Heart right ventricle (tissue), 16 donors: ENCODE measurements at places on chromosomes 3 and 15. TPM values are rescaled to one million over a fixed set of nuclear protein-coding genes. Genes with fewer than 3 reads are reported as not detected.

The SKOR1 gene
- total RNA-seq, result 0.08 TPM

- H3K4me1 ChIP-seq, result peaks cover 19% of the 10 kb centered on the region
- no peak for DNase-seq
- H3K36me3 ChIP-seq, result no peaks in the 10 kb centered on the region
Observed at GRCh38 chr15:39629371-39629770, 48.5 kb downstream of the THBS1 start.

DNA sequence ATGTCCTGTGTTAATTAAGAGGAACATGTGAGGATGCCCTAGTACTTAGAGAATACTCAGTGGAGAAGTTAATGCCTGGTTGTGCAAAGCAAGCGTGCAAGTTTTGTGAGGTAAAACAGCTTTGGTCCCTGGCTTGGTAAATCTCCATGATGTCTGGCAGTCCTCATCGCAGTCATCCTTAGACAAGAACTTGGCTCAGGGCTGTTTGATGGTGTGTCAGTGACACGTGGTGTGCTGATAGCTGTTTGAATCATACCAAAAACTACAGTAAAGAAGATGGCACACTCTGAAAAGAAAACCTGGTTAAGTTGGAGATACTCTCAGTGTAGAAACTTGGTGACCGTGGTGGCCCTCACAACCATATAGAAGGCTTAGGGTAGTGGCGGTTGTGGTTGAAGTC lies 361.7 kb downstream of the FEZF2 start:
- H3K27me3 ChIP-seq, result no peaks in the 10 kb centered on the region
- H3K4me1 ChIP-seq, result no peaks in the 10 kb centered on the region
- no peak for DNase-seq
- peaks cover 9% of the 10 kb centered on the region for H3K36me3 ChIP-seq
- no peak overlapping the region for H3K4me3 ChIP-seq
- H3K27ac ChIP-seq, result no peak overlapping the region

The ANKRD34C gene
- 0.39 TPM for total RNA-seq

- no peak for DNase-seq
- H3K4me3 ChIP-seq, result no peak overlapping the region
- H3K36me3 ChIP-seq, result no peaks in the 10 kb centered on the region
- no peak overlapping the region for H3K27ac ChIP-seq
- H3K4me1 ChIP-seq, result no peaks in the 10 kb centered on the region
Observed at GRCh38 chr15:92499731-92500530, 106.2 kb downstream of the ST8SIA2 start.

DNA sequence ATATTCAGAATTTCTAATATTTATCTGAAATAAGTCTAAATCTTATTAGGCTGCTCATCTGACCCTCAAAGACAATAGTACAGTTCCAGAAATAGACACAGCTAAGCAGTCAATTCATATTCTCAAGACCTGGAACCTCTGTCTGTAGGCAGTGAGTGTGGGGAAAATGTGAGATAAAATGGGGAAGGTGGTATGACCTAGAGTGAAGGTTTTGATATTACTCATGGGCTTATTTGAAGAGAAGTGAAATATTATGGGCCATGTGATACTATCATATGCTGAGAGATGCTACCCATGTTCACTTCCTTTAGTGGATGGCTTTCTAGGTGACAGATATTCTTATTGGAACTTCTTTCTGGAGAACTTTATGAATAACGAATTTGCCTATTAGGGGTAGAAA lies 33.5 kb downstream of the TGFBR2 start:
- no peaks in the 10 kb centered on the region for H3K36me3 ChIP-seq
- H3K27ac ChIP-seq, result no peak overlapping the region
- DNase-seq, result no peak
- peaks cover 16% of the 10 kb centered on the region for H3K4me1 ChIP-seq
- H3K27me3 ChIP-seq, result no peaks in the 10 kb centered on the region

The GP5 gene
- 0.09 TPM for total RNA-seq

- no peak overlapping the region for H3K4me3 ChIP-seq
- H3K4me1 ChIP-seq, result peaks cover 3% of the 10 kb centered on the region
- DNase-seq, result no peak
Observed at GRCh38 chr3:167160781-167161180, 219.3 kb downstream of the ZBBX start.

- H3K4me1 ChIP-seq, result peaks cover 8% of the 10 kb centered on the region
- DNase-seq, result peak; percentile 30
- no peak overlapping the region for H3K4me3 ChIP-seq
- no peak overlapping the region for H3K27ac ChIP-seq
- no peaks in the 10 kb centered on the region for H3K36me3 ChIP-seq
Observed at GRCh38 chr15:94582368-94582767, 351.0 kb downstream of the MCTP2 start.

DNA sequence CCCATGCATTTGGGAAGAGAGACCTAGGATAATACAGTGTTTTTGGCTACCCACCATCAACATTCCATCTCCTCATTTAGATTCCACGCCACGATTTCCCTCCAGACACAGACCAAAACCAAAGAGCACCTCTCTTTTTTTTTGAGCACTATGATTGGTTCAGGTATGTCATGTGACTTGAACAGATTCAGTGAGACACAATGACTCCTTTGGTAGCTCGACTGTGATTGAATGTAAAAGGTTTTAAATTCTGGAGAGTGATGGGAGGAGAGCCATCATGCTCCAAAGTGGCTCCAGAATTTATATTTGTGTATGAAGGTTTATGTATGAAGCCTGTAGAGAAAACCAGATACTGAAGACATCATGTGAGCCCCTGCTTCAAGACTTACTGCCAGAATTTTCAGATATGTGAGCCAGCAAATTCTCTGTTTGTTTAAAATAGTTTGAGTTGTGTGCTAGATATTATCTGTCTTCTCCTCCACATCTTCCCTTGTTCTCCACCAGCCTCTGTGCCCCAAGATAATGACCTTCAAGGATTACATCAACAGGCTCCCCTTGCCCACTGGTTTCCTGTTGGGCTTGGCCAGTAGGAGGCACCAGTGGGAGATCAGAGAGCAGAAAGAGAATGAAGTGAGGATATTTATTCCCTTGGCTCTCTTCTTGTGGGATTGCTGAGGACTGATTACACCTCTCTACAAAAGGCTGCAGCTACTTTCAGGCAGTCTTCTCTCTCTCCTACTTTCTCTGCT lies 12.5 kb downstream of the MYD88 start:
- H3K27ac ChIP-seq, result no peak overlapping the region
- no peak for DNase-seq
- H3K36me3 ChIP-seq, result no peaks in the 10 kb centered on the region
- H3K4me1 ChIP-seq, result no peaks in the 10 kb centered on the region

- H3K27me3 ChIP-seq, result no peaks in the 10 kb centered on the region
- no peaks in the 10 kb centered on the region for H3K36me3 ChIP-seq
- peaks cover 69% of the 10 kb centered on the region for H3K4me1 ChIP-seq
- no peak overlapping the region for H3K4me3 ChIP-seq
Observed at GRCh38 chr3:172317984-172318383, 130.3 kb downstream of the GHSR start.

GRCh38 chr3:143496191-143496590 lies 352.1 kb downstream of the SLC9A9 start:
- no peaks in the 10 kb centered on the region for H3K27me3 ChIP-seq
- DNase-seq, result no peak
- no peaks in the 10 kb centered on the region for H3K36me3 ChIP-seq

DNA sequence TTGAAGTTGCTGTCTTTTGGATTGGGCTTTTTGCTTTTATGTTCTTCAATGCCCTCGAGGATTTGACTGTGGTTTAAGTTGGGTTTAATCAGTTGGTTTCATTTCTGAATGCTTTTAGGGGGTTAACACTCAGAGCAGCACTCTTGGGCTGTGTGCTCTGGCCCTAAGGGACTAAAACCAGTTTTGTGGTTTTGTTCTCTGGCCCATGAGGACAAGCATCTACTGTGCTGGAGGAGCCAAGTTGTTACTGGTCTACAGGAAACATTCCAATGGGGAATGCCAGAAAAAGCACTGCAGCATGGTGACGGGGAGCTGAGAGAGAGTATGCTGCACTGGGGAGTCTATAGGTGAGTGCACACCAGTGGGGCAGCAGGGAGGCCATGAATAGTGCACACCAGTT lies 596.9 kb downstream of the ZBBX start:
- no peak overlapping the region for H3K4me3 ChIP-seq
- no peaks in the 10 kb centered on the region for H3K36me3 ChIP-seq
- no peak overlapping the region for H3K27ac ChIP-seq
- H3K27me3 ChIP-seq, result no peaks in the 10 kb centered on the region

The SERINC4 gene
- 0.09 TPM for total RNA-seq
